Fibroblast of skin of left biceps (primary cell): ENCODE measurements at places on chromosomes 4 and X.

DNA sequence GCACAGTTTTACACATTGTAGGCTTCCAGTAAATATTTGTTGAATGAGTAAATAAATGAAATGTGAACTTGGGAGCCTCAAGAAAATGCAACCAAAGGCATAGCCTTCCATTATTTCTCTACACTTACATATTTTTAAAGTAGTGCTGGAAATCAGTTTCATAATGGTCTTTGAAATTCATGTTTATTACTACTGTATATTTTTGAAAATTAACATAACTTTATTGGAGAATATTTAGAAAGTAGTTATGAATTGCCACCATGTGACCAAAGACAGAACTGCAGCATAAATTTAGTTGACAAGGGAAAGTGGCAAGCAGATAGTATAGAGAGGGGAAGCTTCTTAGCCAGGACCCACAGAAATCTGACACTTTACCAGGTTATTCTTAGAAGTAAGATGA is 6.4 kb downstream of the TCEAL8 start:
- no peak for DNase-seq

DNA sequence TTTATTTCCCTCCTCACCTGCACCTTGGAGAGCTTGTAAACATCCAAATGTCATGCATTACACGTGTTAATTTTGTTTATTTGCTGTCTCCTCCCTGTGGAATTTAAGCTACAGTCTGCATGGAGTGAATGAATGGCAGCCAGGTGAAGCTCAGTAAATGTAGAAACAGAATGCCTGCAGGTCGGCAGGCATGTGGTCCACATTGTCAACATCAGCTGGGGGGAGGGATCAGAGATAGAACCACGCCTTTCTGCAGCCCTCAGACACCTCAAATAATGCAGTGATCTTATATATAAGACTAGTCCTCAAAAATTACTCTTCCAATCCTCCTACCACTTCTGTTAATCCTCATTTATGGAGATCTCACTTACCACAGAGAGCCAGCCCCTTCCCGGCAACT is 131.2 kb upstream of the KIT start:
- DNase-seq: no peak

GRCh38 chr4:153063490-153063889 is 127.4 kb downstream of the FHDC1 start:
- no peak for DNase-seq

DNA sequence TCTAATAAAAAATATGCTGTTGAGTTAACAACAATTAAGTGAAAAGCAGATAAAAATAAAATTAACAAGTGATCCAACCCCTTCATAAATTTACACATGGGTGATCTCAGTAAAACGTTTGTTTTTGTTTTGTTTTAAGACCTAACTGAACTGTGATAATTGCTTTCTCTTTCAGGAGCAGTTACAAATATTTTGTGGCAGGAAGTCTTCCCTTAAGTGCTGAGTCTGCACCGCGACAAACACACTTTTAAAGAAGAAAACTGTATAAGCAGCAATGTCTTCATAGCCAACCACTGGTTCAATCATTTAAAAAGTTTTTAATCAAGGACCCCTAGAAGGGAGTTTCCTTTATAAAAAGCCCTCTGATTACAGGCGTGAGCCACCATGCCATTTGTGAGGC is 53.7 kb upstream of the NFKB1 start:
- DNase-seq: no peak

DNA sequence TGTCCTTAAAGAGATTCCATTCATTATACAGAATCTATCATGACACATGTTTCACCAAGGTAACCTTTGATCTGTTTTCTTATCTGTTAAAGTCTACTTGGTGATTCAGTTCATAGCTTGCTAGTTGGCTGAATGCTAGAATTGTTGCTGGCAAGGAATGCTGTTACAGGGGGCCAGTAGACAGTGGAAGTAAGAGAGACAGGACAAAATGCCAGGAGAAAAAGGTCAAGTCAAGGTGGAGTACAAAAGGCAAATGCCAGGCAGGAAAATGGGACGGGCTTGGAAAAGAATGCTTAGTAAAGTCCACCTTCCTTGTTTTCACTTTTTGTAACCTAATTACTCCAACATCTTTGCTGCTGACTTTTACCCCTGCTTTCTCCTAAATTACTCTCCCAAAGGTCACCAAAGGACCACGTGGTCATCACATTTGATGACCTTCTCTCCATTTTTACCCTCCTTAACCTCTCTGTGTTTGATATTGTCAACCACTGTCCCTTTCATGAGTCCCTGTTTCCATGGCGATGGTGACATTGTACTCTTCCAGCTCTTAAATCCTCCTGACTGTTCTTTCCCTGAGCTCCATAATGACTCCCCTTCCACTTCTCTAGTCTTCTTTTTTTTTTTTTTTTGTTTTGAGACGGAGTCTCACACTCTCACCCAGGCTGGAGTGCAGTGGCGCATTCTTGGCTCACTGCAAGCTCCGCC is 24.5 kb upstream of the TAPT1 start:
- no peak for DNase-seq

GRCh38 chr4:174037631-174038030 is 245.8 kb downstream of the FBXO8 start:
- DNase-seq: no peak

- no peak for DNase-seq
Measured at GRCh38 chrX:95760356-95760755, 924.3 kb upstream of the DIAPH2 start.

- no peak for DNase-seq
Measured at GRCh38 chr4:29734343-29735213, 985.6 kb upstream of the PCDH7 start.

GRCh38 chrX:44747317-44747716 is 96.5 kb upstream of the DUSP21 start:
- DNase-seq: no peak

DNA sequence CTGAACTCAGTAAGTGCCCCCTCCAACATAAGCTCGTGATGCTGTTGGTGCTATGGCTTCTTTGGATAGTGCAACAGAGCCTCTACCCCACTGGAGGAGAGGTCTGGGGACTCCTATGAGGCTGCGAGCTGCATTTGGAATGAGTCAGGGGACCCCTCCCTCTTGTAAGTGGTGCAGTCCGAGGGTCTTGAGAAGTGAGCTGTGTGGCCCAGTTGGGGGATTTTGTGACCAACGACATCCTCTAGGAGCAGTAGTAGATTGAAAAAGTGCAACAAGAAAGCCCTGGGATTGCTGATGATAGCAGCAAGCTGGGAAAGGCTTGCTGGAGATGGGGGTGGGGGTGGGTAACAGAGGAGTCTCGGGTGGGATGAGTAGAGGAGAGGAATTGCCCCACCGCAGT is 3.1 kb downstream of the FRMPD3 start:
- DNase-seq: no peak

DNA sequence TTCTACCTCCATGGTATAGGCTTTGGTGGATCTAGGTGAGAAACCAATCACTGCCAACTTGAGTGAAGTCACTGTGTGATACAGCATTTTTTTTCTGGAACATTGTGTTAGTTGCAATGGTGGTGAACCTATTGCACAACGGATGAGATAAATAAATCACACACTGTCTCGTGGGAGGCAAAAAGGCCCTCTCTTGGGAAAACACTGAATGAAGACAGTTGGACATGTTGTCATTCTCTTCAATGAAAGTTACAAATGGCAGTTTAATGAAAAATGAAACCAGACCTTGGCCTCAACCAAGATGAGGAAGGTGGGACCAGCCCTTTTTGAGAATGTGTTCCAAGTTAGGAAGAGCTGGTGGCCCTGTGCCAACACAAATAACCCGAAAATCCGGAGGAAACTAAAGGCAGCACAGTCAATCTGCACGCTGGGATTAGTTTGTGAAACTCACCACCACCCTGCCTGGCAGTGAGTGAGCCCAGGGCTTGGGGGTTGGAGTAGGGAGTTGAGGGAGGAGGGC is 5.4 kb upstream of the ADGRG2 start:
- DNase-seq: no peak

DNA sequence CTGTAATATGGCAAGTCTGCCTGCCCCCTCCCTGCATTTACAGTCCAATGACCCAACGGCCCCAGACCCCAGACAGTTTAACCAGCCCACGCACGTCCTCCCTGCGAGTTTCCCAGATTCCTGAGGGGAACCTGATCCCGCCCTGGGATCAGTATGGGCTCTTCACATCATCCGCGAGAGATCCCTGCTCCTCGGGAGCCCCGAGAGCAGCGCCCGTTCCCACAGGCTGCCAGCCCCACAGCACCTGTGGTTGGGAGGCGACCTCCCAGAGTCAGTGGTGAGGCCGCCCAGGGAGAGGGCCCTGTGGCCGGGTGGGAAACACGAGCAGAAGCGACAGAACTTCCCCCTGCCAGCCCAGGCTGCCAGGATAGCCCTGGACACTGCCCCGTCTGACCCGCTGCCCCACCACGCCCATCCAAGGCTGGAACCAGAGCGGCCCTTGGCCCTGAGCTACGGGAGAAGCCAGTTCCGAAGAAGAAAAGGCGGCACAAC is 32.8 kb downstream of the TSC22D3 start:
- DNase-seq: no peak

GRCh38 chr4:179626687-179627086 is 2184.4 kb upstream of the AGA start:
- no peak for DNase-seq

DNA sequence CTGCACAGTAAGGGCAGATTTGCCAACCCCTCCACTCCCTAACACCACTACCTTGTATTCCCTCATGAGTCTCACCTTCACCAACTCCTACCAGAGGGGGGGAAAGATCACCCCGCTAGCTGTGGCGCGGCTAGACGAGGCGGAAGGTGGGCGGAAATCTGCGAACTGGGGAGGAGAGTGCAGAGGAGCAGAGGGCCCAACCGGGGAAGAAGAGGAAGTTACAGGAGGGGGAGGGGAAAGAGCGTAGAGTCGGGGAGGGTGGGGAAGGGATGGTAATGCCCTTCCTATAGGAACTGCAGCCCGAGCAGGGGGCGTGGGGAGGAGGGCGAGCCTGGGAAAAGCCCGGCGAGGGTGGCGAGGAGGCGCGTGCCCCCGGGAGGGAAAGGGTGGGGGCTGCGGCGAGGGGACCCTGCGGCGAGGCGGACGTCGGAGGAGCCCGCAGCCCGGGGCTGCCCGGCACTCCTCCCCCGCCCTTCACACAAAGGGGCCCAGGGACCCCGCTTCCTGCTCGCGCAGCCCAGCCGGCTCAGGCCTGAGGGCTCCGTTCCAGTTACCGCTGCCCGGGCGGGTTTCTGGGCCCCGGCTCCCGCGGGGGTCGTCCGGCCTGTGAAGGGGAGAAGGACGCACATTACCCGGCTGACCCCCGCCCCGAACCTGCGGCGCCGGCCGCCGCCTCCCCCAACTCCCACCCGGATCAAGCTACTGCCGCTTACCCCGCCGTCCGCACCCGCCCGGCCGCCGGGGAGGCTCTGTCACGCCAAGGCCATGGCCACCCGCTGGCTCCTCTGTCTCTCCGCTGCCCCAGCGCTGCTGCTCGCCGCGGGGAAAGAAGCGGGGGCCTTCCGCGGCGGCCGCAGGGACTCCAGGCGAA is 1.8 kb downstream of the RAP2C start:
- peak; percentile 40 for DNase-seq

DNA sequence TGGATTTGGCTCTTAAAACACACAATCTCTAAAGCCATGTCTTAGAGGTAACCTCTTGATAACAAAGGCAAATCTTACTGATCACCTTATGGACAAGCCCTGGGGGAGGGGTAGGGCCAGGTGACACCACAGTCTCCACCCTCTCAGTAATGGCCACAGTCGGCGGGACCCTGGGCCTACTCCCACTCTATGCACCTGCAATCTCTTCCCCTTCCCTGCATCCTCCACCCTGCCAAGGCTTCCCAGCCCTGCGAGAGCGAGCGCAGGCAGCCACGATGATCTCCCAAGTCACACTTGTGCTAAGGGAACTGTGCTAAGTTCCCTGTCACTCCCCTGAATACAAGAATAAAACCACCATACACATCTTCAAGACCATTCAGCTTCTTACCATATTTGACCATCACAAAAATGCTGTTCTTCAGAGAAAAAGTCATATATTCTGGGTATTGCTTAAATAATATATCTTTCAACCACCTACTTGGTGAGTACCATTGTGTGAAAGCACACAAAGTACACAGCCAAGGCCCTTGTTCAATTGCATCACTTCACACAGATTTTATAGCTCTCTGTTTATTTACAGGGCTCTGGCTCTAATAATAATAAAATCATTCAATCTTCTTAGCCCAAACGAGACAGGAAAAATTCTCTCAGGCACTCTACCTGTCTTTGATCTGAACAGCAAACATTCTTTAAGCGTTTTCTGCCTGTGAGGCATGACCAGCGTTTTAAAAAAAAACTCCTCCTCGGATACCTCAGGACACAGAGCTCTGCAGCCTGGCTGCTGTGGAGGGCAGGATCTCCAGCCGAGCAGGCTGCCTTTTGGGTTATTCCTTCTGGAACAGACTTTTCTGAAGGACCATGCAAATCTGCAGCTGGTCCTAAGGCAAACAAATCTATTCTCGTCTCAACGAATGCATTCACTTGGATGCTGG is 115.7 kb upstream of the MAP3K15 start:
- DNase-seq: no peak

DNA sequence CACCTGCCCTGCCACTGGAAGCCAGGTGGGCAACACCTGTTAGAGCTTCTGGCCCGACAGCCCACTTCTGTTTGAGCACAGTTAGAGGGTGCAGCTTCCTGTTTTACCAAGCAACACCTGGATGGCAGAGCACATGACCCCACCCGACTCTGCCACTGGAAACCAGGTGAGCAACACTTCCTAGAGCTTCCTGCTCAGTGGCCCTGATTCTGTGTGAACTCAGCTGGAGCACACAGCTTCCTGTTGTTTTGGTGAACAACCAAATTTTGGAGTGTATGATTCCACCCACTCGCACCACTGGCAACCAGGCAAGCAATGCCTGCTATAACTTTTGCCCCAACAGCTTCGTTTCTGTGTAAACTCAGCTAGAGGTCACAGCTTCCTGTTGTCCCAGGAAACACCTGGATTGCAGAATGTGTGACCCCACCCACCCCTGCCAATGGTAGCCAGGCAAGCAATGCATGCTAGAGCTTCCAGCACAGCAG is 163.8 kb upstream of the KLF8 start:
- no peak for DNase-seq

DNA sequence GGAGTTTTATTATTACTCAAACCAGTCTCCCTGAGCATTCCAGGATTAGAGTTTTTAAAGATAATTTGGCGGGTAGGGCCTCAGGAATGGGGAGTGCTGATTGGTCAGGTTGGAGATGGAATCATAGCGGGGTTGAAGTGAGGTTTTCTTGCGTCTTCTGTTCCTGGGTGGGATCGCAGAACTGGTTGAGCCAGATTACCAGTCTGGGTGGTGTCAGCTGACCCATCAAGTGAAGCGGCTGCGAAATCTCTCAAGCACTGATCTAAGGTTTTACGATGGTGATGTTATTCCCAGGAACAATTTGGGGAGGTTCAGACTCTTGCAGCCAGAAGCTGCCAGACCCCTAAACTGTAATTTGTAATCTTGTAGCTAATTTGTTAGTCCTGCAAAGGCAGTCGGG is 25.1 kb upstream of the SETD7 start:
- DNase-seq: no peak

- no peak for DNase-seq
Measured at GRCh38 chr4:10006231-10006600, 15.1 kb downstream of the SLC2A9 start.

GRCh38 chrX:14073071-14073470 is 43.4 kb upstream of the GEMIN8 start:
- DNase-seq: no peak

- DNase-seq: no peak
Measured at GRCh38 chr4:130197946-130198345, 1102.0 kb downstream of the C4orf33 start.
